ENCODE measurements at places on chromosomes 6 and 20.

DNA sequence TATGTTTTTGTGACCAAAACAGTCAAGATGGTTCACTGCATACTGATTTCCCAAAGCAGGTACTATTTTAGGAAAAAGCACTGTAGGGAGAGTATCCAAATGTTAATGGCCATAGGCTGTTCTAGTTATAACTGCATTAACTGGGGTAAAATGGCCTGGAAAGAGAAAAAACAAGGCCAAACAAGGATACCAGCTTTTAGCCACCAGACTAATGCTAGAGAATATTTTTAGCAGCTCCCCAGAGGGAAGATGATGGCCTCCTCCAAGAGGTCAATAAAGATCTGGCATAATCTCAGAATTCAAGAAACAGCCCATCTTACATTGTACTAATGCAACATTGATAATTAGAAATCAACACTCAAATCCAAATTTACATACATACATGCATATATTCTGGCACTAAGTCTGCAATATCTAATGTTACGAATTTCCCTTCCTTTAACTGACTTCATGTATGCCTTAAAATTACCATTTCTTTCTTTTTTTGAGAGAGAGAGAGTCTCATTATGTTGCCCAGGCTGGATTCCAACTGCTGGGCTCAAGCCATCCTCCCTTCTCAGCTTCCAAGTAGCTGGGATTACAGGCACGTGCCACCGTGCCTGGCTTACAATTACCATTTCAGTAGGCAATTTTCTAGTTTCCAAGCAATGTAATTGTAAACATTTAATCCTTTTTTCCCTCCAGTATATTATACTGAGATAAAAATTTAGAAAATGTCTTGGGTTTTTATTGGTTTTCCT is 9.3 kb downstream of the COX7A2 start:
- DNase-seq, result peak; percentile 51

GRCh38 chr6:2731281-2731909 is 19.3 kb downstream of the MYLK4 start:
- no peak for DNase-seq

DNA sequence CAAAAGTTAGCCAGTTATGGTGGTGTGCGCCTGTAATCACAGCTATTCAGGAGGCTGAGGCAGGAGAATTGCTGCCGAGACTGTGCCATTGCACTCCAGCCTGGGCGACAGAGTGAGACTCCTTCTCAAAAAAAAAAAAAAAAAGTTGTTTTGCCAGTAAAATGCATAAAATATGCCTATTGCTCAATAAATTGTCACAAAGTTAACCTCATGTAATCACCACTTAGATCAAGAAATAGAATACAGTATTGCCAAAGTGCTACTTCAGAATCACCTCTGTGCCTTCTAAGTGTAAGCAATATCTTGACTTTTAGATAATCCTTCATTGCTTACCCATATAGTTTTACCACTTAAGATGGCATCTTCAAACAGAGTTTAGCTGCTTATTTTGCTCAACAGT is 80.7 kb downstream of the TRMT11 start:
- DNase-seq, result no peak

- peak; percentile 15 for DNase-seq
Measured at GRCh38 chr6:27514906-27515495, 42.1 kb upstream of the ZNF184 start.

- DNase-seq, result no peak
Measured at GRCh38 chr20:16257021-16257420, 316.2 kb downstream of the KIF16B start.

DNA sequence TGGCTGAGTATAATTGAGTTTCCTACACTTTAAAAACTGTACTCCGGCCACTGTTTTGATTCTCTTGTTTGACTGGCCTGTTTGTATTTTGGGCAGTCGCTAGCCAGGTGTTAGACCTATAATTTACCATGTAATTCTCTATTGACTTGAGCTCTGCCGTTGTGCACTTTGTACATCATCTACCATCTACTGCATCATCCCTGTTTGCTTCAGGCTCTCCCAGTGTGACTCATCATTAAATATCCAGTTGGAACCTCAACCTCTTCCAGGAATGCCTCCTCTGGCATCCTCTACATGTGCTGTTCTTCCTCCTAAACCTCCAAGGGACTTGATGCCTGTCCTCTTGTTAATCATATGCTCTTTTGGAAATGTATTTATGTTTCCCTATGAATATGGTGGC is 72.3 kb downstream of the FARS2 start:
- DNase-seq, result peak; percentile 34

- DNase-seq, result peak; percentile 56
Measured at GRCh38 chr6:73418081-73418741, 23.6 kb downstream of the DDX43 start.

- no peak for DNase-seq
Measured at GRCh38 chr20:46303176-46303956, 4.9 kb downstream of the CDH22 start.

DNA sequence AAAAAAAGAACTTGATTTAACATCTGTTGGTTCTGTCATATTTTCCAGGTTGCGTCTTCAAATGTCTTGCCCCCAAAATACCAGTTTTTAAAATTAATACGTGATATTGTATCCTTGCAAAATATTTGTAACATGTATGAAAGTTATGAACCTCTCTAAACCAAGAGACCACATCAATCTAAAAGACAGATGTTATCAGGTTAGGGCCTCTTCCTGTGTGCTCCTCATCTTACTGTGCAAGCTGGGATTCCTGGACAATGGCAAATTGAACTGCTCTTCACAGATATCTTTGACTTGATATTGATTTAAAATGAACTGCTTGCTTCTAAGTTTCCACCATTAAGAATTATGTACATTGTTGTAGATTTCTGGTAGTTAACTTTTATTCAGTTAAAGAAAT is 9.6 kb downstream of the TMEM239 start:
- no peak for DNase-seq

DNA sequence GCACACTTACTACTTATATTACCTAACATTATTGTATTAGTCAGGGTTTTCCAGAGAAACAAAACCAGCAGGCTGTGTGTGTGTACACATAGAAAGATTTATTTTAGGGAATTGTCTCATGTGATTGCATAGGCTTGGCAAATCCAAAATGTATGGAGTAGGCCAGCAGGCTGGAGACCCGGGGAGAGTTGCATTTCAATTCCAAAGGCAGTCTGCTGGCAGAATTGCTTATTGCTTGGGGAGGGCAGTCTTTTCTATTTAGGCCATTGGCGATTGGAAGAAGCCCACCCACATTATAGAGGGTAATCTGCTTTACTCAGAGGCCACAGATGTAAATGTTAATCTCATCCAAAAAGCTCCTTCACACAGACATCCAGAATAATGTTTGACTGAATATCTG is 157.0 kb downstream of the ADGRG6 start:
- DNase-seq, result no peak

- DNase-seq, result no peak
Measured at GRCh38 chr20:33229843-33230242, 6.0 kb upstream of the BPIFA1 start.

- no peak for DNase-seq
Measured at GRCh38 chr6:137412562-137412961, 81.6 kb downstream of the OLIG3 start.

- peak; percentile 30 for DNase-seq
Measured at GRCh38 chr6:85923013-85923430, 280.3 kb upstream of the SYNCRIP start.

DNA sequence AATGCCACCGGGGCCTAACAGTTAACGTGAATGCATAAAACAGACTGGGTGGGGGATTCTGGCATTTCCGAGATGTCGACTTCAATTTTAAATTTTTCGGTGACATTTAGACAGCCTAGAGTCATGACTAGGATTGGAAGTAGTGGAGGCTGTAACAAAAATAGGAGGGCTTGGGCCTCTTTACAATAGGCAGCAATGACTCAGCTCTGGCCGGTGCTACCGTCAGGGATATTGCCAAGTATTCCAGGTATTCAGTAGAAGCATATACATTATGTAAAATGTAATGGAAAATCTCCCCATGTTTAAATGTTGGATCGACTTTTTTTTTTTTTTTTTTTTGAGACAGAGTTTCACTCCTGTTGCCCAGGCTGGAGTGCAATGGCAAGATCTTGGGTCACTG is 136.2 kb upstream of the STMND1 start:
- no peak for DNase-seq

DNA sequence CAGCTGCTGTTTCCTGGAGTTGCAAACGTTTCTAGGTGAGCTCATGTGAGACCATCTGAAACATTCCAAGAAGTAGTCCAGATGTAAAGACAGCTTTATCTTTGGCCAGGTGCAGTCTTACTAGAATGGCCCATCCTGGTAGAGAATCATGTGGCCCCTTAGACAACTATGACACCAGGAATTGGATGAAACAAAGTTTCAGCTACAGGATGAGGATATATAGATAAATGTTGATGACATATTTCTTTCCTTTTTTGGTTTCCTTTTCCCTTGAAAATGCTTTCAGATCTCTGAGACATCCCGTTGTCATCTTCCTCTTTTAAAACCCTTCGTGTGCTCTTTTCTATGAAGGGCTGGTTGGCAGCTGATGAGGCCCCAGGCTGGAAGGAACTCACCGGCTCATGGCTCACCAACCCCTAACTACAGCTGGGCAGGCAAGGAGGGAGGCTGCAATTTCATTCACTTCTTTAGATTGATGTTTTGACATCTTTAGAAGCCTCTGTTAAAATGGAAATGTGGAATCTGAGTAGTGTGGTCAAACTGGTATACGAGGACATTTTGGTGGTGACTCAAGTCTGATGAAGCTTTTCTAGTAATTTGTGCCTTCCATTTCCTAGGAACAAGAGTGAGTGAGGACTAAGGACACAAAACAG is 167.9 kb upstream of the TNFAIP3 start:
- DNase-seq, result no peak

GRCh38 chr6:51241376-51241775 is 422.7 kb downstream of the TFAP2B start:
- no peak for DNase-seq

- DNase-seq, result peak; percentile 59
Measured at GRCh38 chr20:47061549-47061948, 166.9 kb downstream of the EYA2 start.

DNA sequence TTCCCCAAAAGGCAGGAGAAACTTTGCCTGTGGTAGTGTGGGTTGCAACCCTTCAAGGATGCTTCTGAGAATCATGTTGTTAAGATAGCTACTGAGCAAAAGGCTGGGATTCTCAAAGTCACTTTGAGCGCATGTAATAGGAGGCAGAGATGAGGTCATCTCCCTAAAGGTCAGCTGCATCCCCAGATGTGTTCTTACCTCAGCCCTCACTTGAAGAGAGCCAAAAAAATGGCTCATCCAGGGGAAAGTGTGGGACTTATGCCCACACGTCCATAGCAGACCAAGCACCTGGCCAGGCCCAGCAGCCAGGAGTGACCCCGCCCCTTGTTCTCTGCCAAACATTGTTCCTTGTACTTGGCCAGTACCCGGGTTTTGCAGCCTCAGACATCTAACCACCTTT is 187.0 kb upstream of the BMP2 start:
- no peak for DNase-seq

DNA sequence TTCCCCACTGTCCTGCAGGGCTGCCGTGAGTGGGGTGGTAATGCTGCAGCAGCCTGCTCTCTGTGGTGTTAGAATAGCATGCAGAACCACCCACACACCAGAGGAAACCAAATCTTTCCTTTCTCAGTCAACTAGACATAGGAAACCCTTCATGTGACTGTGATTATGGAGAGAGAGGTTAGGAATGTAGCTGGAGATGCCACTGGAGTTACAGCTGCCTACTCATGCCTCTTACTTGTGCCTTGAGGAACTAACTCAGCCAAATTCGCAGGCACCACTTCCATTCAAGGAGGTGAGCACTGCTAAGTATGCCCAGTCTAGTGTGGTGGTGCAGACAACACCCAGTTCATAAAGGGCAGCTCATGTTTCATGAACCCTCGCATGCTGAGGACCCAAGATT is 27.4 kb downstream of the MUC22 start:
- DNase-seq, result peak; percentile 78

DNA sequence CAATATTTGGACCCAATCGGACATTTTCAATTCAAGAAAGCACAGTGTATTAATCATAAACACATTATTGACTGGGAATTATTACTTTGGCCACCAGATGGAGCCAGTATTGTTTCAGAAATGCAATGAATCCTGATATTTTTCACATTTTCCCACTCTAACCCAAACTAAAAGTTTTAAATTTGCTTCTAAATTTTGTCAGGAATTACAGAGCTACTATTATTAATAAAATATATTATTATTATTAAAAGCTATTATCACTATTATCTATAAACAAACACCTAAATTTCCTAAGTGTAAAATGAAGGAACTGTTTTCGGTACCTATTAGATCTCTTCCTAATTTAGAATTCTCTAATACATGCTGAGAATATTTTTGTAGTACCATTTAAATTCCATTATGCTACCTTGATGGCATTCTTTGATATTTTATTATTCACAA is 245.3 kb downstream of the OGFRL1 start:
- DNase-seq, result peak; percentile 49

DNA sequence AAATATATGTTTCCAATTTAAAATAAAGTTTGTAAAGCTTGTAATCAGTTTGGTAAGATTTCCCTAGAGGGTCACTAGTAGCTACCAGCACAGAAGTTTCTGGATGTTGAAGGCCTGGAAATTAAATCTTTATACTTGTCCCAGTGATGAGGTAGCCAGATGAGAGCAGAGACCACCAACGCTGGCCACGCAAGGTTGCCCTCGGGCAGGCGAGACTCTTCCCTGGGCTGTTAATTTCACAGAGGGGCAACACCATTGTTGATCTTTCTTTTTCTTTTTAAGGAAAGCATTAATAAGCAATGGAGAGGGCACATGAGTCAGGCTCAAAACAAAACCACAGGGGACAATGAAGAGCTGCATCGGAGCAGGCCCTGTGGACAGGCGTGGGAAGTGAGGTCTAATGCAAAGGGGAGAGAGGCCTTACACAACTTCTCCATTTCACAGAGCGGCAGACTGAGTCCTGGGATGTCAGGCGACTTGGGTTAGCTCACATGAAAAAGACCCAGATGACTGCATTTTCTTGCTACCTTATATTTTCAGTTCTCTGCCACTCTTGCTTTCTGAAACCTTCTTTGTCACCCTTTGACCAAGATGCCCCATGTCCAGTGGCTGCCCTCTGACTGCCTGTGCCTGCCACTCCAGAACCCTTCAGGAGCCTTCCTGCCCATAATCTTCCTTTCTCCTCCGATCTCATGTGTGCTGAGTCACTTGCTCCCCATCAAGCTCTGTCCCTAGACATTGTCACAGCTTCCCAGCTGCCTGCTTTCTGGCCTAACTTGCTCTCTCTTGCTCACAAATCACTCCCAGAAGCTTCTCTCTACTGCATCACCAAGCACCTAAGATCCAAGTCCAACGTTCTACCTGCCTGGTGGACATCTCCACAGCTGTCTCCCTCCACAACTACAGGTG is 107.7 kb upstream of the CDYL start:
- peak; percentile 28 for DNase-seq
